ENCODE measurements at places on chromosomes 2 and 18.

GRCh38 chr2:43131890-43132682 lies 94.3 kb downstream of the ZFP36L2 start:
- no peak for DNase-seq

- no peak for DNase-seq
Measured at GRCh38 chr18:45374878-45375630, 240.2 kb upstream of the SLC14A2 start.

- no peak for DNase-seq
Measured at GRCh38 chr18:48430150-48430549, 21.0 kb upstream of the ZBTB7C start.

GRCh38 chr2:68968221-68968620 lies 6.2 kb upstream of the GKN1 start:
- no peak for DNase-seq

GRCh38 chr18:74507097-74507881 lies 11.1 kb downstream of the CNDP2 start:
- DNase-seq: no peak

GRCh38 chr18:72940986-72941385 lies 73.2 kb upstream of the NETO1 start:
- no peak for DNase-seq

DNA sequence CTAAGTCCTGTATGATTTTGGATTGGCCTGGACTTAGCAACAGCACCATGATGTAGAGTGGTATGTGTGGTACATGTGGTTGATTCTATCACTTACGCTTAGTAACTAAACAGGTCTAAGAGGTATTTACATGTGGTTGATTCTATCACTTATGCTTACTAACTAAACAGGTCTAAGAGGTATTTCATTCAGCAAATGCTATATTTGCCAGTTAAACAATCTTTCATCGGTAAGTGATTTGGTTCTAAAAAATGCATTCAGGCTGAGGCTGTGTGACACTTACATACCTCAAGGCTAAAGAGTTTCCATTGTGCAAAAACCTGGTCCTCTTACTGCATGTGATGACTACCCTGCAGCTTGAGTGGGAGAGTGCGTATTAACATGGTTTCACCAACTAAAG lies 13.1 kb downstream of the EIF4E2 start:
- DNase-seq: no peak

DNA sequence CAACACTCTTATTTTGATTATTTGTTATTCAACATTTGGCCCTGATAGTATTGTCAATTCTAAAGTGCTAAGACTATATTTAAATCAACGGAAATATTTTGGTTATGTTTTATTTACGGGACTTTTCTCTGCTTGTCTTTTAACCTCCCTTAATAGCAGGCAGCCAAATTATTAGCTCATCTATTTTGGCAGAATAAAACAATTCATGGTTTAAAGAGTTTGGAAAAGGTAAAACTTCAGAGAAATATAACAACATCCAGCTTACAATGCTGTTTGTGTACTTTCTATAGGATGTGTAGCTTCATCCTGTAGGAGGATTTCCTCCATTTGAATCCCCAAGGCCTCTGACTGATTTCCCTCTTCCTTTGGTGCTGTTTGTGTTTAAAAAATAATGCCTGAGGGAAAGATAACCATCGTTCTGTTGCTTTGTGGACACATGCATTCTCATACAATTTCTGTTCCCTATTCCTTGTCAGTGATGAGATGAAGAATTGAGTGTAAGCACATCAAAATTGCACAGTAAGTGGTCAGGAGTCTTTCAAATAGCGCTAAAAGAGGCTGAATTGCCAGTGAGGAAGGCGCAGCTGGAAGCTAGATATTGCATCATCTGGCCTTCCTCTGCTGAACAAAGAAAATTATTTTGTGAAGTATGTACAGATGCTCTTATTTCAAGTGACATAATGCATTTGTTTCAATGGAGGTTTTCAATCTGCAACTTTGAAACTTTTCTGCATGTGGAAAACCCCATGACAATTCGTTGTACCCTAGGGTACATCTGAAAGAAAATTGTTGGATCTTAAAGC lies 80.3 kb downstream of the CD28 start:
- DNase-seq: no peak
